ENCODE measurements at places on chromosomes 5 and 9.
A peak's percentile ranks its signal among the peaks of the same experiment; 100 is the strongest.

DNA sequence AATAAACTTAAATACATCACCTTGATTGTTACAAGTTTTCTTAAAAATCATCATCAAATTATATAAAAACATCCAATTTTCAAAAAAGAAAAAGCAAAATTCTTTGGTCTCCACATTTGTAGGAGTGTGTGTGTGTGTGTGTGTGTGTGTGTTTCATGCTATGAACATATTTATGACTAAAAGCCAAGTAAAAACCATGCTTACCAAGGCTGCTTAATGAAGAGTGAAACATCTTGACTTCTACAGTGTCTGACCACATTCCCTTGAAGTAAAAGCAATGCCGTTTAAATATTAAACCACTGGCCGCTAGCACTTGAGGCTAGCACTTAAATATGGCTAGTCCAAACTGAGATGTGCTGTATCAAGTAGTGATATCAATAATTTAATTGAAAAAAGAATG, 549.1 kb upstream of the CCNG1 start:
- no peak for DNase-seq

DNA sequence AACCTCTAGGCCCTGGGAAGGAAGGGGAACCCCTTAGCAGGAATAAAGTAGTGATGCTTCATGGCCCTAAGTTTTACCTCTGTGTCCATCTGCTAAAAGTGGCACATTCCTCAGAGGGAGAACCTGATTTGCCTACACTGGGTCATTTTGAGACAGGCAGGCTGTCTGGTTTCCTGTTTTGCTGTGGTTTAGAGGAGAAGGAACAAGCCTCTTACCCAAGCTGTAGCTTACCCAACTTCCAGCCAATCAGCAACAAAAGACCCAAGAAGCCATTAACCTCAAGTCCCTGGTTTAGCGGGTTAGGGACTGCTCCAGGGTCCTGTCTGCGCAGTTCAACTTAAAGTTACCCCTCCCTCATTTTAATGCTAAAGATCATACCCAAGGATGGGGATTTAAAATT, 411.0 kb downstream of the MAT2B start:
- no peak for DNase-seq

DNA sequence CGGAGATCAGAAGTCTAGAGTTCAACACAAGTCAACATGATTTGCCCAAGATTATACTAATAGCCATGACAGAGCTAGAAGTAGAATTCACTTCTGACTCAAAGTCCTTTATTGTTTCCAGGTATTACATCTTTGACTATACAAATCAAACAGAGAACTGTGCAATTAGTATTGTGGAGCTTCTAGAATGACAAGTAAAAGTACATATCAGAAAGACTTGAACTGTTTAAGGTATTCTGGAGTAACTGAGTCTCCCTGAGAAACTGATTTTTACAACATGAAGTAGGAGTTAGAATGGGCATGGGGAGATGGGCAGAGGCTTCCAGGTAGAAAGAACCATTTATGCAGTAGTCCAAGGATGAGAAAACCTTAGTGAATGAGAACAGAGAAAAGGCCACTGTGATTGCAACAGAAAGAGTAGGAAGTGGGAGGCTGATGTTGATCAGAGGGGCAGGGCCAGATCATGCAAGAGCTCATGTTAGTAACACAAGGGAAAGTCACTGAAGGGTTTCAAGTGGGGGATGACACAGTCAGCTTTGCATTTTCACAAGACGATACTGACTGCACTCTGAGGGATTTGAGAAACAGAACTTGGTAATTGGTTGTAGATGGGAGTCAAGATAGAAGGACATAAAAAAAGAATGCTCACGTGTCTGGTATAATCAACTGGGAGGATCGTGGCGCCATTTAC, 280.7 kb downstream of the RFX3 start:
- no peak for DNase-seq

DNA sequence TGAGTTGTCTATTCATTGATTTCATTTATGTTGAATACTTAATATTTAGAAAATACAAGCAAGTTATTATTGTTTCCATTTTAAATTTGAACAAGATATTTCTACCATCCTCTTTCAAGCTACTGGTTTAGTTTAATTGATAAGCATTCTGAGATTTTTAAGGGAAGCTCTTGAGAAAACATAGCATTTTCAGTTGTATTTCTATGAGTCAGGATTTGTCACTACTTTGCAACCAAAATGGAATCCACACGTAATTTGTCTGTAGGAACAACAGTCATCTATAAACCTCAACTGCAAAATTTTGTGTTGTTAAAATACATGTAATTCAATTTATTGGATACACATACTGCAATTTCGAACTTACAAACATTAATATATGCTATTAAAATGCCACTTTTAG, 74.0 kb downstream of the PRR16 start:
- peak; percentile 38 for DNase-seq

GRCh38 chr5:181188700-181189362, 16.2 kb downstream of the TRIM7 start:
- DNase-seq = no peak

- DNase-seq = no peak
Measured at GRCh38 chr9:121692606-121693387, 41.4 kb downstream of the DAB2IP start.
